ENCODE measurements at places on chromosomes 16 and 17.

DNA sequence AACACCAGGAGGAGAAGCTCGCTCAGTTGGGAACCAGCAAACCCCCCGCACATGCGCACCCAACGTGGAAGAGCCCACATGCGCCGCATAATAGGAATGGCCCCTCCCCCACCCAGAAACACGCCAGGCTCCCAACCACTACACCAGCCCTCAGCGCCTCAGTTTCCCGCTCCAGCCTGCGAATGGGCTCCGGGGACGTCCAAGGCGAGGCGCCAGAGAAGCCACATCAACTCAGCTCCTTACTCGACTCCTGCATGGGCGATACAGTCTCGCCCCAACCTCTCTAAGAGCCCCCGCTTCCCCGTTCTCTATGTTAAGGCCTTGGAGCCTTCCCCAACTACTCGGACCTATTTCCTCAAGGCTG, 504 bp downstream of the SRSF1 start:
- DNase-seq, result peak; percentile 14

DNA sequence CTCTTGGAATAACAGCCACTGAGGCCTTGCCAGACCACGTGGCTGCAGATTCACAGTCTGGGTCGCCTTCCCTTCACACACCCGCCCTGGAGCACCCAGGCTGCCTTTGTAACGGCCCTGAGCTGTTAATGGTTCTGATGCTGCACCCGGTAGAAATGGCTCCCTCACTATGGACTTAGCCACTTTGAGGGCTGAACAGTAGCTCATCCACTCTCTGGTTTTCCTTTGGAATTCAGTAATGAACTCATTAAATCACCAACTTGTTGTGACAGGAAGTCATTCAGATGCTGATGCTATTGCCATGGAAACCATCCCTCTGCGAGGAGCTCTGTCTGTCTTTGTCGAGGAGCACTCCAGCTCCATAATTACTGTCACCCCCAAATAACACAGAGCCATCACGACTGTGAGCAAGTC, 59.2 kb downstream of the CDK5R1 start:
- DNase-seq, result no peak

GRCh38 chr17:78142119-78142861, 3.9 kb upstream of the C17orf99 start:
- DNase-seq, result no peak

DNA sequence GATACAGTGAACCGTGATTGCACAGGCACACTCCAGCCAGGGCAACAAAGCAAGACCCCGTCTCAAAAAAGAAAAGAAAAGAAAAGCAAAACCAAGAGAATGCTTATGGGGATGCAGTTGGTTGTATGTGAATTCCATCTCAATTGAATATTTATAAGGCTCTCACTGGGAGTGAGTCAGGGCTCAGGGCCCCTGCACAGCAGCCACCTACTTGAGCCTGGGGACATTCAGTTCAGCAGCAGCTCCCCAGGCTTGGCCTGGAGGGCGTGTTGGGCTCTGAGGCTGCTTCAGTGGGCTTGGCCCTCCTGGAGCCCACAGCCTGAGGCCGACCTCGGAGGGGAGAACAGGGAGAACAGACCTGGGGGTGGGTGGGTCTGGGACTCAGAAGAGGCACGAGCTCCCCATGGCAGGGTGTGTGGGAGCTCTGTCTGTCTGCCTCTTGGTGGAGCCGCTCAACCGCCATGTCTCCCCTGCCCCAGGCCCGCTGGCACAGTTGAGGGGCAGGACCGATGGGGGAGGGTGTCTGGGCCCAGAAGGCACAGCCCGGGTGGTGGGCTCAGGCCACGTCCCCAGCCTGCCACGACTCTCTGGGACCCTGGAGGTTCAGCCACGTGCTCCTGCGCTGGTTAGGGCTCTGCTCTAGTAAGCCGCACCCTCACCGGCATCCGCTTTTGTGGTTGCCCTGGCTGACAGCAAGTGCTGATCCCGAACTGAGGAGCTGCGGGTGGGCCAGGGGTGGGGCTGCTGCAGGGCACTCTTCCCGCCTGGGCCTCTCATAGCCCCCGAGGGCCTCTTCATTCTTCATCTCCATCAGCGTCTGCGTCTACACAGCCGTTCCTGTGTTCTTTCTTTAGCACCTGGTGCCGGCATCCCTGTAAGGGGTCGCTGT, 24.8 kb downstream of the ZFPM1 start:
- DNase-seq, result no peak

- DNase-seq, result no peak
These were observed 36.0 kb downstream of the RTN4RL1 start for GRCh38 chr17:1989135-1989534.

- no peak for DNase-seq
These were observed 1.8 kb downstream of the TMEM95 start for GRCh38 chr17:7356756-7357155.

Measured in stimulated activated CD8-positive, alpha-beta memory T cell treated with anti-CD3 and anti-CD28 coated beads, Interleukin-15, amount 100 ng/mL, for 4 hours (primary cell).